ENCODE measurements at places on chromosomes 1 and 21. TPM values are rescaled to one million over a fixed set of nuclear protein-coding genes. Genes with fewer than 3 reads are reported as not detected.

Gene TNFRSF1B
- total RNA-seq: 14.9 TPM

Gene LIPI
- total RNA-seq: not detected

Gene CLEC20A
- not detected for total RNA-seq

Gene OR2L8
- not detected for total RNA-seq

Gene ERICH3
- not detected for total RNA-seq

Gene MEGF6
- total RNA-seq: 46.7 TPM

Gene BMP8B
- total RNA-seq: not detected

Gene RBP7
- total RNA-seq: not detected

Gene PAPPA2
- total RNA-seq: 0.29 TPM

Gene SYT11
- total RNA-seq: 3.8 TPM

Gene BARHL2
- total RNA-seq: not detected

Gene MPZ
- not detected for total RNA-seq

Gene SDC3
- total RNA-seq: 47.2 TPM

Gene TFF1
- 62.4 TPM for total RNA-seq

Gene GUCA2B
- total RNA-seq: 4.6 TPM

Gene PTAFR
- 2.8 TPM for total RNA-seq

Gene ZCCHC17
- total RNA-seq: 20.5 TPM

Gene CYP4Z1
- total RNA-seq: 8.9 TPM

Gene NHLH1
- total RNA-seq: not detected

Gene HNRNPCL2
- total RNA-seq: not detected

Gene KRTAP10-2
- total RNA-seq: not detected

Gene MLLT11
- total RNA-seq: 0.72 TPM

Gene PTPN7
- total RNA-seq: 4.0 TPM

Gene URB2
- not detected for total RNA-seq

Gene C1orf87
- not detected for total RNA-seq

Gene STIL
- 0.87 TPM for total RNA-seq

Gene TENT5C
- total RNA-seq: 28.1 TPM

Gene TTC24
- not detected for total RNA-seq

Gene CELA2B
- total RNA-seq: not detected

Gene CR1
- 1.4 TPM for total RNA-seq

Measured in stomach (tissue), 19 donors.